ENCODE measurements at places on chromosomes 2 and 18.

DNA sequence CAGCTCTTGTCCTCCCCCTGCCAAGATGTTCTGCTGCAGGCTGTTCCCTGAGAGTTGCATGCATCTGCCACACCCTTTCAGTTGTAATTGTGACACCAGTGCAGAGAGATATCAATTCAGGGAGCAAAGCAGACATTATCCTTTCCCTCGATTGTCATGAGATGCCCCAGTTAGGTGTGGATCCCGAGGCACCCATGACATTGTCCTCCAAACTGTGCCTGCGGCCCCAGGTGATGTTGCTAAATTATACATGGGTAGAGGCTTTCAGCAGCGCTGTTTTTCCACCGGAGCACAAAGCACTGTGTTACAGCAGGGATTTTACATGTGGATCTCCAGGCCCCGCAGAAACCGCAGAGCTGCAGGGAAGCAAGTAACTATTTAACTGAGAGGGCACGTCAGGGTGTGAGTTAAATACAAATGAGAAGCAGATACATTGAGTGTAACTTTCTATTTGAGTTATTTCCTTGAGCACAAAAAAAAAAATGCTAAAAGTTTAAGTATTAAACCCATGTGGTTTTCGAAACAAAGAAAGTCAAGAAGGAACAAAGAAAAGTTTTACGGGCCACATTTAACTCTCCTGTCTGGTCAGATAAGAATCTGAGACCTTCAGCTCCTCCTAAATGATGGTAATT is 90.3 kb upstream of the BCL2L11 start:
- DNase-seq, result no peak

DNA sequence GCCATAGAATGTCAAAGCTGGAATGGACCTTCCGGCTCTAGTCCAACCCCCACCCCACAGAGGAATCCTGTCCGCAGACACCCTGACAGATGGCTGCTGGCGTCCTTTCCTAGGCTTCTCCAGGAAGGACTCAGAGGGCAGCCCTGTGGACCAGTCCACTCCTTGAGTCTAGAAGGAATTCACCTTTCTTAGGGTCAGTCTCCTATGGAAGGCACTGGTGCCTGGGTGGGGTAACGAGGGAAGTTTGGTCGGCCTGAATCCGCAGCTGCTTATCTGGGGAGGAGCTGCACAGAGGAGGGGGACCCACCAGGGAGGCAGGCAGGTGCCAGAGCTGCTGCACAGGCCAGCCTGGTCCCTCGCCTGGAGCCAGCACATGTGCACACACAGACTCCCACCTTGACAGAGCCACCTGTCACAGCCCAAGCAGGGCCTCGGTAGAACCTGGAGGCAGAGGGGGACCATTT is 2.5 kb downstream of the DNMT3A start:
- DNase-seq, result peak; percentile 67

GRCh38 chr2:22261165-22261564 is 1123.8 kb upstream of the KLHL29 start:
- no peak for DNase-seq

GRCh38 chr2:24859968-24860600 is 60.0 kb downstream of the ADCY3 start:
- DNase-seq, result no peak

DNA sequence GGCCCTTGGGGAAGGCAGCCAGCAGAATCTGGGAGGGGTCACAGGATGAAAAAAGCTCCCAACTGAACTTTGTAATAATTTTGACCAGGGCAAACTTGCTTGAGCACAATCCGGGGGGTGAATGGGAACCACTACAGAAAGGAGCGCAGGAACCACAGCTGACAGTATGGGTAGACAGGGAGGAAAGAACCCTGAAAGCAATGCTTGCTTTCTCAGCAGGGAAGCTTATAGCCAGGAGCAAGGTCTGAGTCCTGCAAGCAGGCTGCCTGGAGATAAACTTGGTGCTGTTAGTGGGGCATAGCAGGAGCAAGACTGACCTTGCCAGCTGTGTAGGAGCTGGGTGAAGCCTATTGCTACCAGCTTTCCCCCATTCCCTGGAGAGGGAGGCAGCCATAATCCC is 195.2 kb downstream of the MTCL1 start:
- no peak for DNase-seq

DNA sequence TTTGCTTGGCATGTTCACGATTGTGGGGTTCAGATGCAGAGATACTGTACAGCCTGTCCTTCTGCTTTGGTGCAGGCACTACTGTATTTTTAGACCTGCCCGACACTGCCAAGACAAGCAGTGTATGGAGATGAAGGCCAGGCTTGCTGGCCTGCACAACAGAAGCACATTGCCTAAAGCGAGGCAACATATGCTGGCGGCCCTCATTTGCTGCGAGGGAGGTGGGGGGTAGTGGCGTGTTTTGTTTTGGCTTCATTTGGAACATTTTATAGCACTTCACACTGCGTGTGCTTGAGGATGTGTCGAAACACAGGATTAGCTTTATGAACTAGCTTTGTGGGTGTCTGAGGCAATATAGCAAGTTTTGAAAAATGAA is 27.0 kb downstream of the TMEM182 start:
- no peak for DNase-seq

DNA sequence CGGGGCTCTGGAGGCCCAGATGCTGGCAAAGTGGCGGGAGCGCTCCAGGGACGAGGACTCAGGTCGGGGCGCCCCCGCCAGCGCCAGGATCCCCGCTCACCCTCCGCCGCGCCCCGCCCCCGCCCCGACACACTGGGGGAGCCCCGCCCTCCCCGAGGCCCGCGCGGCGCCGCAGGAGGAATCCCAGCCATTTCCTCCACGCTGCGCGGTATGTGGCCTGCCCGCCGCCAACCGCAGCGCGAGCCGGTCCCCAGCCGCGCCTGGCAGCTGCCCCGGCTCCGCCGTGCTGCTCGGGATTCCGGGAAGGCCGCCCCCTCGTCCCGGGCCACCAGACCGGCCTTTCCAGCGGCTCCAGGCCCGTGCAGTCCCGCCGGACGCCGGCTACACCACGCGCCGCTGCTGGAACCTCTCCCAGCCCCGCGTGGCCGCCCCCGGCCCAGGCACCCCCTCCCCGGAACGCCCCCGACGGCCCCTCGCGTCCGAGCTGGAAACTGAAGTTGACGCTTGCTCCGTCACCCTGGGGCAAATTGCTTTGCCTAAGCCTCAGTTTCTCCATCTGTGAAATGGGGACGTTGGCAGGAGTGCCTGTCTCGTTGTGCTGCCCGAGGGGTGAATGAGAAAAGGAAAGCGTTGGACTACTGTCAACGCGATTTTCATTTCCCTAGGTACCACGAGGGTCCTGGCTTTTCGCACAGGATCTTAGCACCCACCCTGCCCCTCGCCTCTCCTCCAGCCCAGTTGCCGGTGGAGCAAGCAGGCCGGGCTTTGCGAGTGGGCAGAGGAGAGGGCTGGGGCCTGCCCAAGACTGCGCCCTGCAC is 53.6 kb downstream of the PKDCC start:
- DNase-seq, result no peak

DNA sequence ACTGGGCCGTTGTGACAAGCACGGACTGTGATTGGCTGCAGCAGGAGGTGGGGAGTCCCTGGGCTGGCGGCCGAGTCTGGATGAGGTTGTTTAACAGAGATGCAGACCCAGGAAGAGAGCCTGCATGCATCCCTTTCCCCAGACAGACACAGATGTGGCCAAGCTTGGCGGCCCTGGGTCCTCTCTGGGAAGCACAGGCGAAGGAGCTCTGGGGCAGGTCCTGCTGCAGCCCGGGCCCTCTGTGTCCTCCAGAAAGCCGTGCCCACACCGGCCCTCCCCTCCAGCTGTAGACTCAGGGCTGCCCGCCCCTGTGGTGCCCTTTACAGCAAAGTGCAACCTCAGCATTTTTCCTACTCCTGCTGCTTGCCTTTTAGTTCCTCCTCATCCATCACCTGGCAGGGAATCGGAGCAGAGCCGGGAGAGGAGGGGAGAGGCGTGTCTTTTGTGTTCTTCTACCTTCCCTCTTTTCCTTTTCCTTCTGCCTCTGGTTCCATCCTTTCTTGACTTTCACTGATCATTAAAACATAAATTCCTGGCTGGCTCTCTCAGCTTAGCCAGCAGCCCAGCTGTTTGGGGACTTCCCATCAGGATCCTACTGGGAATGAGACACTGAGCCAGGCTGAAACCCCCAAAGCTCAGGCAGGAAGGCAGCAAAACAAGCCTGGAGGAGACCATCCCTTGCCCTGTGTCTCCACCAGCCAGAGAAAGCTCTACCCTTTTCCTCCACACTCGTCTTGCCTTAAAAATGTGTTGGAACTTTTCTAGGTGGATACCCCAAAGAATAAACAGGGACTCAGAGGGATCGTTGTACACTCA is 75.0 kb downstream of the CTIF start:
- peak; percentile 2 for DNase-seq

- DNase-seq, result peak; percentile 38
Observed at GRCh38 chr2:80299661-80300060, 4.9 kb downstream of the LRRTM1 start.

DNA sequence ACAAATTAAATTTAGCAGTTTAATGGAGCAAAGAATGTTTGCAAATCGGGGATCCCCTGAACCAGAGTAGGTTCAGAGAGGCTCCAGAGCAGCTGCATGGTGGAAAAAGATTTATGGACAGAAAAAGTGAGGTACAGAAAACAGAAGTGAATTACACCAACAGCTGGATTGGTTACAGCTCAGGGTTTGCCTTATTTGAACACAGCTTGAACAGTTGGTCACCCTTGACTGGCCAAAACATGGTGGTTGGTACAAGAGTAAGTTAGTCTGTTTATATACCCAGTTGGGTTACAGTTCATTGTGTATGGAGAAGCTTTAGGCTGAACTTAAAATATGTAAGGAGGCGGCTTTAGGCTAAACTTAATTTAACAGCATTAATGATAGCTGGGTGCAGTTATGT is 5.4 kb upstream of the CDCA7 start:
- no peak for DNase-seq

- no peak for DNase-seq
Observed at GRCh38 chr18:74994502-74995418, 214.2 kb downstream of the PTGR3 start.

DNA sequence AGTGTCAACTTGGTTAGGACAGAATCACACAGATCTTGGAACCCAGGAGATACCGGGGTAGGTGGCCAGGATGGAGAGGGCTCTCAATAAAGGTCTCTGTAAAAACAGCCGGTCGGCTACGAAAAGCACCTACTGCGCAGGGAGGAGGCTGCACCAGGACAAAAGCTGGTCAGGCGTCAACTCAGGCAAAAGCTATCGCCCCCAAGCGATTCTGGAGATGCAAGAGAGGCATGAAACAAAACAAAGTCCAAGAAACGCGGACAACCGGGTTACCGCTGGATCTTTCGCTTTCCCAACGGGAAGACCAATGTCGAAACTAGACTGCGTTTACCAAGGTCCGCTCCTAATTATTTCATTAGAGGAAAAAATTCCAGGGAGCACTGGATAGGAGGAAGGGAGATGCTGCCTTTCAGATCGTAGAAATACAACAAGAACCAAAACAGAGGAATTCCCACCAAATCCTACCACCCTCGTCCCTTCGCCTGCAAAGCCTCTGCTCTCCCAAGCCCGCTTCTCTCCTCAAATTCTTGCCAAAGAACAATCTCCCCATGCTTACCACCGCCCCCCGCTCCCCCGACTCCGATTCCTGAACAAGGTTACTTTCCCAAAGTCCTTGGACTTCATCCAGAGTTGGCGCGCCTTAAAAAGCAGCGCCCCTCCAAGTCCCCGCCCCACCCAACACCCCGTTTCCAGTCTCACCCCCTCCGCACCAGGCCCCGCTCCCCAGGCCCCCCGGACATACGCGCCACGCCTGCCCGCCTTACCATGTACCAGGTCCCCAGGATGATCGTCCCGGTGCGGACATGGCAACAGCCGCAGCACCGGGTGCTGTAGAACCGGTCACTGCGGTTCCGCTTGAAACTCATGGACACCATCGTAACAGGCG is 539 bp downstream of the LAPTM4A start:
- peak; percentile 76 for DNase-seq

- no peak for DNase-seq
Observed at GRCh38 chr2:74332550-74333174, 10.6 kb downstream of the SLC4A5 start.

GRCh38 chr18:70319187-70319586 is 30.3 kb downstream of the SOCS6 start:
- DNase-seq, result no peak

GRCh38 chr2:120476141-120476540 is 130.2 kb downstream of the INHBB start:
- DNase-seq, result no peak

GRCh38 chr2:18545384-18545783 is 15.1 kb downstream of the RDH14 start:
- DNase-seq, result no peak

DNA sequence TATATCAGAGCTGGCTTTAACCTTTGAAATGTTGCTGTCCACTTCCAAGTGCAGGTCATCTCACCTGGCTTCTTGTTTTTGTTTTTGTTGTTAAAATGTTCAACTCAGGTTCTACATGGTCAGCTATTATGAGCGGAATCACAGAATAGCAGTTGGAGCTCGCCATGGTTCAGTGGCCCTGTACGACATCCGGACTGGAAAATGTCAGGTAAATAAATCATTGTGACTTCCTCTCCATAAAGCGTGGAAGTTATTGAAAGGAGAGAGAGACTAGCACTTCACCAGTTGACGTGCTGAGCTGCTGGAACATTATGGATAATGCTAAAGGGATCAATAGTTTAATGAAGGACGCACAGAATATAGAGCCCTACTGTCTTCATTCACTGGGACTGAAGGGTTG is 184.6 kb upstream of the BOD1L2 start:
- no peak for DNase-seq

GRCh38 chr2:239948100-239948881 is 76.9 kb downstream of the NDUFA10 start:
- no peak for DNase-seq

GRCh38 chr18:61245276-61245675 is 88.0 kb upstream of the CDH20 start:
- no peak for DNase-seq

- no peak for DNase-seq
Observed at GRCh38 chr2:191262436-191262835, 17.2 kb downstream of the MYO1B start.

DNA sequence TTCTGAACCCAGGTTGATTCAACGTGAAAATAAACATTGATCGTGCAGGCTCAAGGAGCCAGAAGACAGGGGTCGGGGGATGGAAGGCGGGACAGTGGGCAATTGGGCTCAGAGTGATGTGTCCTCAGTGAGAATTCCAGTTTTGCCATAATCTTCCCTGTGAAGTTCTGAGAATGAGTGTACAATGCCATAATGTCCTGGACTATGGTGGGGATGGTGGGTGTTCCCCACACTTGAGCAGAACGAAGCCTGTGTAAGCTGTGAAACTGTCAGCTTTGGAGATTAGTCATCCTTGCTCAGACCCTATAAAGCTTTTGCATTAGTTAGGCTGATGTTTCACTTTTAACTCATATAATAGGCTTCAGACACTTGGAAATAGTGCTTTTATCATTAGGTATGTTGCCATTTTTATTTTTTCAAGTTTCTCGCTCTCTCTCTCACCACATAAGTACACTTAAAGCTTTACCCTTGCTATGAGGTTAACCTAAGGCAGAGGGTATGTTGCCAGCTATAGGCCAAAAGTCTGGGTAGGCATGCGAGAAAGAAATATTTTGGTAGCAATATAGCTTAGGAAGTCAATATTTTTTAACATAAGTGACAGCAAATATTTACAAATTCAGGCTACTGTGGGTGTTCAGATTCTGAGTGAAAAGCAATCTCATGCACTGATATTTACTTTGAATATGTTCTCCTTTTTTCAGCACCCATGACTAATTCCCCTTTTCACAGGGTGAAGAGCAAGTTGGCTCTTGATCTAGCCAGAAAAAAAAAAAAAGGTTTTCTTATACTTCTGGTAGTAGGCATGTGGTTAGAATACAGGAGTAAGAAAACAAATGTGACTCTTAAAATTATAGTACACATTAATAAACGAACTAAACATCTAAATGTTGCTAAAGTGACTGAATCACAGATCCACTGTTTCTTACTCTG is 47.2 kb downstream of the CDC42EP3 start:
- no peak for DNase-seq

- peak; percentile 72 for DNase-seq
Observed at GRCh38 chr2:187499941-187500532, 52.0 kb upstream of the CALCRL start.

Measured in NCI-H82 (cell line).